ENCODE measurements at places on chromosomes 3 and 15.

DNA sequence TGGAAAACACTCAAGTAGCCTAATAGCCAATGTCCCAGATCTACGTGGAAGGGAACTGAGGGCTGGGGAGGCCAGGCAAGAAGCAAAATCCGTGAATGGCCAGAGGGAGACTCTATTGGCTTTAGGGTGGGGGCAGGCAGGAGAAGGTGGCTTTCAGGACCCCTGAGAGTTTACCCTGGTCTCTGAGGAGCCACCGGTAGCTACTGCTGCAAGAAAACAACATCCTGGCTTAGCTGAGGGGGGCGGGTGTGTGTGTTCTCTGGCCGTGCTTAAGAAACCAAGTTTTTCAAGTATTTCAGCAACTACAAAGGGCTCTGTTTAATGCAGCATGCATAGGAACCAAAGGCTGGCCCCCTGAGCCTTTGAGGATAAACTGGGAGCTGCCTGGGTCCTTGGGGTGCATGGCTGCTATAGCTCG, 47.6 kb upstream of the TRPM1 start:
- no peak for DNase-seq

DNA sequence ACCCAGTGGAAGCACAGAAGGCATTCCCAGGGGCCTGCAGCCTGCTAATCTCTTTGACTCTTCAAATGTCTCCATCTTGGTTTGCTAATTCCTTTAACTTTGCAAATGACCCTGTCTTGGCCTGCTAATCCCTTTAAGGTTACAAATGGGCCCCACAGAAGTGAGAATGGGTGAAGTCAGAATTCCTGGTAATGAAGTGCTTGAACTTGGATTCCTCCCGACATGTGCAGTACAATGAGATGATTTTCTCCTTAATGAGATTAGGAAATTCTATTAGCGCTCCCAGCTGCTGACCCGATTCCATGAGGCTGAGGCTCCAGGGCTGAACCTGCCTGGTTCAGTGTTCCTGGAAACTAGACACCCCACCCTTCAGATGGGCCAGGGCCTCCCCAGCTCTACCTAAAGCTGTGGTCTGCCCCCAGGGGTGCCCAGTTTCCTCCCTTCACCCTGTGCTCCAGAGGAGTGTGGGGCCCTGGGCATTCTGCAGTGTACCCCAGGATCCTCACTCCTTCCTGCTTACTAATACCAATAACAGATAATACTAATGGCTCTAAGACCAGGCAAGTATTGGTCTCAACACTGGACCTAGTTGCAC, 47.4 kb downstream of the SCN5A start:
- no peak for DNase-seq

- no peak for DNase-seq
Observed at GRCh38 chr15:72991026-72991425, 61.2 kb upstream of the NEO1 start.

DNA sequence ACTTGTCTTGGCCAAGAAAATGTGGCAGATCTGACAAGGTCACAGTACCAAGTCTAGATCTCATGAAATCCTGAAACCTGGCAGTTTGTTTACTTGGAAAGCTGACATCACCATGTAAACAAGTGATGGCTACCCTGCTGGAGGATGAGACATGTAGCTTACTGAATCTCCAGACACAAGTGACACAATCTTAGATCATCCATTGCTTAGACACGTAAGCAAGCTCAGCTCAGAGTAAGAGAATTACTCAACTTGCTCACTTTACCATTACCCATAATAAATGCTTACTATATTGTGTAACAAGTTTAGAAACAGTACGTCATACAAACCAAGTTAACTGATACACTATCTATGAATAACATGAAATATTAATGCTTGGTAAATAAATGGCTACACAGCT, 263.8 kb downstream of the TBC1D5 start:
- DNase-seq, result no peak

DNA sequence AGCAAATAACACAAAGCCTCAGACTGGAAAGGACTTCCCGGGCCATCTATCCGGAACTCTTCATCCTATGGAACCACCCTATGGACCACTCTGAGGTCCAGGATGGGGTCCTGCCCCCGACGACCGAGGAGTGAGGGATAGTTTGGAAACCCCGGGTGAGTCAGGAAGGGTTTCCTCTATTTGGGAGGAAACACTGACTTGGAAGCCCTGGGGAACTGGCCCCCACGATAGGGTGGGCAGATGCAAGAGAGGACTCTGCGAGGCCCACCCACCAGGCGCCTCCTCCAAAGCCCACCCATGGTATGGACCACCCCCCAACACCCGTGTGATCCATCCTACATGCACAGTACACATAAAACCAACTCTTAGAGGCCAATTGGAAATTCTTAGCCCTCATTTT, 69.4 kb downstream of the CPN2 start:
- DNase-seq, result no peak

- DNase-seq, result no peak
Observed at GRCh38 chr3:175485436-175485835, 626.3 kb downstream of the NAALADL2 start.

DNA sequence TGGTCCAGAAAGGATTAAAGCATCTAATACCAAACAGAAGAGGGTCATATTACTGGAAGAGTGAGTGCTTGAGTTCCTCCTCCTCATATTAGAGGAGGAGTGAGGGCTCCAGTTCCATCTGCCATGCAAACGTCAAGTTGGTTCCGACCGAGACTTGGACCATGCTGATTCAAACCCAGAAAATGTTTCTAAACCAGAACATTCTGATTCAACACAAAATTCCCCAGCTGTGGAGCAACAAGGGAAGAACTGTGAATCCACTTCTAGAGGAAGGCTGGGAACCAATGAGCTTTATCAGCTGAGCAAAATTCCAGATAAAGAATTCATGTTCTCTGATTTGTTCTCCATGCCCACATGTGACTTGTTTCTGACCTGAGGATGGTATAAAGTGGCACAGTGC, 135.6 kb upstream of the WNT5A start:
- DNase-seq, result no peak

GRCh38 chr15:84886211-84886983, 1.9 kb downstream of the SLC28A1 start:
- DNase-seq, result no peak

- no peak for DNase-seq
Observed at GRCh38 chr3:105085506-105085905, 281.2 kb upstream of the ALCAM start.

- DNase-seq, result no peak
Observed at GRCh38 chr3:176867681-176868663, 329.3 kb downstream of the TBL1XR1 start.
